ENCODE measurements at places on chromosomes 1 and 21.

DNA sequence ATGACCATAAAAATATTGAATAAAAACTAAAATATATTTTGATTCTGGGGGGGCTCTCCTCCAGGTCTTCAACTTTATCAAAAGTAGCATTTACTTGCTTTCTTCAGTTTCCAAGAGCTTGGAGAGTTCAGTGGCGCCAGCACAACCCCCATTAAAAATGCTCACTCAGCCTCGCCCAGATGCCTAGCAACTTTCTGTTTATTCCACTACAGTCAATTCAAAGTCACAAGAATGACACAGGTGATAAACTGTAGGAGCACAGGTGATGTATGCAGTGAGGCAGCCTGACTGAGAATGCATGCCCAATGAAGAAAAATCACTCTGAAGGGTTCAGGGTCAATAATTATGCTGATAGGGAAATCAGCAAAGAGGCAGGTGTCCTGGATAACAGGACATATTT, 159.4 kb upstream of the ATP1B1 start:
- no peak for DNase-seq

DNA sequence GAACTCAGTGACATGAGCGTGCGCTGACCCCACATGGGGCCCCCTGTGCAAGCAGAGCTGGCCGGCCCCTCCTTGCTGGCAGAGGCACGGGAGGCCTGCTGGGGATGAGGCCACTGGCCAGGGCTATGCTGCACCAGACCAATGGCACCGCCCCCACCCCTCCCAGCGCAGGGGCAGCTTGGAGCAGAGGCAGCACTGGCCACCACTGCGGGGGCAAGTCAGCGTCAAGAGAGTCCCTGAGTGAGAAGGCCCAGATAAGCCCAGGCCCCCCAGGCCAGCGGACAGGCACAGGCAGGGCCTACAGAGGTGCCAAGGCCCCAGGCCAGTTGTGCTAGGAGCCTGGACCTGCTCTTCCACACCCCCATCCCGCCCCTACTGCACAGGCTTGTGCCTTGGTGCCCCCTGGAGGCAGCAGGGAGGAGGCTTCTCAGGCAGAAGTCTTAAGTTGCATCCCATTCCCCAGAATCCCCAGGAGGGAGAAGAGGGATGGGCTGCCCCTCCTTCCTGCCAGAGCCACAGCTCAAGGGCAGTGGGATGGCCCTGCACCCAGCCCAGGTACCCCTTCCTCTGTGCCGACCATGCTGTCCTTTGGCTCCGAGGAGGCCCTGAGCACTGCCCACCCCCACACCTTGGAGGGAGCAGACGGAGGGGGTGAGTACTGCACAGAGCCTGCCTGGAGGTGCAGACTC, 35.8 kb downstream of the EPHX1 start:
- no peak for DNase-seq

DNA sequence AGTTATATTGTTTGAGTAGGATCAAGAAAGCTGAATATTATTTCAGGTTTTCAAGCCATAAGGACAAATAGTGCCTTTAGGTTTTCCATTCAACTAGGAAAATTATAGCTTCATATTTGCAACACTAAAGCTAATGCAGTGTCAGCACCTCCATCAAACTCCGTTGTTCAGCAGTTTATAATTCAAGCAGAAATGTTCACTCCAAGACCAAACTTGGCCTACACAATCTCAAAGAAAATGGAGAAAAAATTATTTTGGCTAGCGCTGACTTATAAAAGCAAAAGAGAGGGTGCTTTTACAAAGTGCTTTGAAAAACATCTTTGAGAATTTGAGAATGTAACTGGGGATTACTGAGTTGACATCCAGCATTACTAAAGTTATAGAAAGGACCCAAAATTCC, 1.4 kb downstream of the SPAG17 start:
- no peak for DNase-seq

GRCh38 chr1:31422505-31423319, 9.7 kb downstream of the SERINC2 start:
- DNase-seq: peak; percentile 44

- DNase-seq: no peak
Observed at GRCh38 chr1:235533476-235534168, 29.4 kb upstream of the B3GALNT2 start.

- no peak for DNase-seq
Observed at GRCh38 chr21:26952374-26953066, 14.4 kb downstream of the ADAMTS5 start.

GRCh38 chr1:25564777-25565574, 21.6 kb downstream of the LDLRAP1 start:
- peak; percentile 39 for DNase-seq

DNA sequence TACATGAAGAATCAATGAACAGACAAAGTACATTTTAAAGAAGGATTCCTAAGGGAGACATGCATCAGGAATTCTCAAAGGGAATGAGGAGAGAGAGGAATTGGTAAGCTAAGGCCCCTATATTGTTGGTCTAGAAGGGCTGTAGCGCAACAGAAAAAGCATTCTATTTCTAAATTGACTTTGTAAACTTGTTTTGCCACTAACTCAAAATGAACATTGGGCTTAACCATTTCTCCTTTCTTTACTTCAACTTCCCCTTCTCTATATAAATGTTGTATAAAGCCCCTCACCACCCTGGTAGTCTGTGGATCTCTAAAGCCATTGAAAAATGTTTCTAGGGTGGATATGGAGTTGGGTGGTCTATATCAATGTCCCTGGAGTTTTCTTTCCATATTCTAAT, 20.4 kb upstream of the OR6N2 start:
- no peak for DNase-seq

GRCh38 chr1:173555651-173556305, 47.1 kb downstream of the SLC9C2 start:
- DNase-seq: no peak

- no peak for DNase-seq
Observed at GRCh38 chr1:216223486-216223885, 199.8 kb downstream of the USH2A start.

DNA sequence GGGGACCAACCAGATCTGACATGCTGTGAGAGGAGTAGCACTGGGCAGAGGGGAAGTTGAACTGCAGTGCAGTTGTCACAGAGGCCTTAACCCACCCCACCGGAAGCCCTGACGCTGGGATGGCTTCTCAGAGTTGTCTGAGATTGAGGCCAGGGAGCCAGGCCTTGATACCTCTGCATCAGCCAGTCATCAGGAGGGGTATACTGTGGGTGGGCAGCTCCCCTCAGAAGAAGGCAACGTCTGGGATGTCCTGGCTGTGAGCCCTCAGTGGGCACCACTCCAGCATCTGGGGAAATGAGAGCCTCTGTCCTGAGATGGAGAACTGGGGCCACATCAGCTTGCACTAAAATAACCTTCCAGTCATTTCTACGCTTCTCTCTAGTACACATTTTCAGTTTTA, 47.9 kb upstream of the BCAR3 start:
- DNase-seq: no peak

DNA sequence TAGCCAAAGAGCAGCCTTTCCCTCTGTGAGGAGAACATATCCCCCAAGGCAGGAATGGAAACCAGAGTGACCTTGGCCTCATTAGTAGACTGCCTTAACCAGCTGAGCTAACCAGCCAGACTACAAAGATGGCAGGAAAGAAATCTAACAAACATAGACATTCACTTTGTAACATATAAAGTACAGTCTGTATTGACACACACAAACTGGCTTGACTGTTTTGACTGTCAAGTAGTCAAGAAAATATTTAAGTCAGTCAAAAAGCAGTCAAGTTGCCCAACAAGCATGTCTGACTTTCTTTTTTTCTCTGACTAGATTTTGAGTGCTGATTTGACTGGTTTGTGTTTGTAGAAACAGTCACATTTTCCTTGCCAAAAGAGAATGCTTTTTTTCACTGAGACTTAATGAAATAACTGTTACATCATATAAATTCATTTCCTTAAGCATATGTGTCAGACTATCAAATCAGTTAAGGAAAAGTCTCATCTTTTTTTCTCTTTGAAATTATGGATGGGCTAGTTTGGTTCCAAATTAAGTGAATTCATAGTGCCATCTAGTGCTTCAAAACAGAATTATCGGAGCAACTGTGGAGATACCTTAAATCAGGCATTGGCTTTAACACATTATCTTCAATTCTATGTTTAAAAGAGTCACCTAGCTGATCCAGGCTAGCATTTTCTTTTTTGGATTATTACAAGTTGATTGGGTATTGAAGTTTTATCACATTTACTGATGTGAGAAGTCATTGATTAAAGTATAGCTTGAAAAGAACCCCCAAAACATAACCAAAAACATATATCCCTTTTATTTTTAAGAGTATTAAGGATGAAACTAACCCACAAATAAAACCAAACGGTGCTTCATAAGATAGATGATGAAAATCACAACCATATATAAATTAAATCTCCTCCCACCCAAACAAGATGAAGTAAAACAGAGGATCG, 75.0 kb downstream of the ATP6V1G3 start:
- no peak for DNase-seq

Data from T-cell (primary cell).